ENCODE measurements at places on chromosomes 4 and X.

DNA sequence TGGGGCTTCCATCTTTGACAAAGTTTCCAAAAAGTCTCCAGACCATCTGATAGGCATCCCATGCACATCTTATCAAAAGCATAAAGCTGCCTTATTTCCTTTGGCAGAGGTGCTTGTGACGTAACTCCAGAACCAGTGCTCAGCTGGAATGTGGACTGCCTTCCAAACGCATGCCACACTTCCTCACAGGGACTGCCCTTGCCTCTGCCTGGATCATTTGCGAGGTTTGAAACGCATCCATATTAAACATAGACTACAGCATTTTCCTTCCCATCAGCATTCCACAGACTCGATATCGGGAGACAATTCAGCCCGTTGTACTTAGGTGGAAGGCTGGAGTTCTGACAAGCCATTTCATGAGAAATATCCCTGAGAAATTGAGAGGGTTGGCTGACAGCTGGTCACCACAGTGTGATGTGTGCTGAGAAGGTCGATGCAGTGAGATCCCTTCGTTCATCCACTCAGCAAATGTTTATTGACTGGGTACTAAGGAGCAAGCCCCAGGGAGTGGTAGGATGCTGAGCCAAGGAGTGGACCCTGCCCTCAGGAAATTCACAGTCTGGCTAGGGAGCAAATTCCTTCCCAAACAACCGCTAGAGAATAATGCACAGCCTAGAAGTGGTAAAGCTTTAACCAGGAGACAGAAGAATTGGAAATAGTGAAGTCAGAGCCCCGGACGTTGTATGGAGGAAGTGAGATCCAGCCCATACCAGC lies 376.0 kb downstream of the BCOR start:
- DNase-seq = peak; percentile 23

- DNase-seq = no peak
Observed at GRCh38 chrX:153897899-153898298, 6.6 kb upstream of the AVPR2 start.

DNA sequence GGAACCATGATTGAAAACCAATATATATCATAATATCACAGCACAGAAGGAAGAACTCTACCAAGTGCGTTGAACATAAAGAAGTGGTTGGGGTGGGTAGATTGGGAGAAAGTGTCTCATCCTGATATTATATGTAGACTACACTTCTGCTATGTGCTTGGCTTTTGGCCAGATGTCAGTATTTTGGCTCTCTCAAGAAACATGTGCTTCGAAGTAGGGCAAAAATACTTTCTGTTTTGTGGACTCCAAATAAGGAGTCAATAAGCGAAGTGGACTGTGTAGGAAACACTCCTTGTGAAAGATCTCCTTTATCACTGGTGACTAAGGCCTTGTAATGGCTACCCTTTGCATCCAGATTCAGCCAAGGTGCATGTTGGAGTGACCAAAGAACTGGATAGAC lies 7.8 kb upstream of the HPSE start:
- no peak for DNase-seq

DNA sequence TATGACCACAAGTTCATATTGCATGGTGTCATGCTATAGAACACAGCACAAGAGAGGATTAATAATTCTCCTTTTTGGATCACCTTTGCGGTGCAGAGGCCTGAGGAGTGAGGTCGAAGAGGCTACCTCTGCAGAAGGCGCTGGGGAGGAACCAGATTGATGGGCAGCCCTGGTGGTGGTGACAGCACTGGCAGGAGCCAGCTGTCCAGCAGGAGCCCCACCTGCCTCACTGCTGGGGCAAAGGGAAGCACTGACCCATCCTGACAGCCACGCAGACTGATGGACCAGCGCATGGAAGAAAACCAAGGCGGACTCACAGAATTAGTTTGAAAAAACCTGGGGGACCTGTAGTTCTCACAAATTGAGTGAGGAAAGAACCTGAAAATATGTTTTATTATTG lies 50.9 kb downstream of the COX18 start:
- DNase-seq = no peak

- no peak for DNase-seq
Observed at GRCh38 chr4:96448315-96448872, 608.5 kb downstream of the PDHA2 start.

DNA sequence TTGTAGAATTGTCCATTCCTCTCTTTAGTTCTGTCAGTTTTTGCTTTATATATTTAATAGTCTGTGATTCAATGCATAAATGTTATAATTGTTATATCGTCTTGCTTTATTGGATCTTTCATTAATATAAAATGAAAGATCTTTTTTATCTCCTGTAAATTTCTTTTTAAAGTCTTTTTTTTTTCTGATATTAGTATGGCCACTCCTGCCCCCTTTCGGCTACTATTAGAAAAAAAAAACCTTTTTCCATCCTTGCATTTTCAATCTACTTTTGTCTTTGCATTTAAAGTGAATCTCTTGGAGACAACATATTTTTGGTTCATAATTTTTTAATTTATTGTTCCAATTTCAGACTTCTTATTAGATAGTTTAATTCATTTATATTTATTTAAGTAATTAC lies 677.4 kb upstream of the NDST4 start:
- no peak for DNase-seq

GRCh38 chr4:18961266-18961665 lies 939.7 kb upstream of the LCORL start:
- DNase-seq = no peak

- no peak for DNase-seq
Observed at GRCh38 chr4:94680176-94680862, 77.4 kb upstream of the BMPR1B start.

DNA sequence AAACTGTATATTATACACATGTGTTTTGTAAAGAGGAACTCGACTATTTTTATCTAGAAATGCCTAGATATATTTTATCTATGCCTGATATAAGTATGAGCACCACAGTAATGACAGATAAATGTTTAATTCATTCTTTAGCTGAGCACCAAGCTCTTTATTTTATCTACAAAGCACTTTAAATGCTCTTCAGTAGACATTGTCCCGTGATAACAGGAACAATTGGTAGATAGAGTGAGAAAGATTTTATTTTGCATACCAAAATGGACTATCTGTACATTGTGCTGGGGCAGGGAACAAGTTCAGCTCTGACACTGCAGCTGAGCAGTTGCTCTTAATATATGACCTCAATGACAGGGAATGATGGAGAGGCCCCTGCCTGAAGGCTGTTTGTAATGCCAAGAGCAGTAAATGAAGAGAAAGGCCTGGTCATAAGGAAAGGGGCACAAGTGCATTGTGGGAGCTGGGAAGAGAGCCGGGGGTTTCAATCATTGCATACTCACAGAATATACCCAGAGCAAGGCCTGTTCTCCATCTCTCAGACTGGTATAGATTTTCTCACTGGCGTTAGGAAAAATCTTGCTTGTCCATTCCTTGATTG lies 57.3 kb downstream of the SEPTIN11 start:
- DNase-seq = peak; percentile 17

DNA sequence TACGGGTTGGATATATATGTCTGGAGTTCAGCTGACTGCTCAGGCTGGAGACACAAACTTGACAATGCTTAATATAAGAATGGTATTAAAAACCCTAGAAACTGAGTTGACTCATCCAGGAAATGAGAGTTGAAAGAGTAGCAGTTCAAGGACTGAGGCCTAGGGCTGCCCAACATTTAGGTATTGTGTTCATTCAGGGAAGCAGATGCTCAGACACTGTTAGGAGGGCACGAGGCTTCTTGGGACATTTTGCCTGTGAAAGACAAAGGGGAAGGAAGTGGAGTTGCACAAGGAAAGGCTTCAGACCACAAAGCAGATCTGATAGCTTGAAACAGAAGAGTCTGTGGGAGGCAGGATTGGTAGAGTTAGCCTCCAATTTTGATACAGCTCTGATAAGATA lies 52.0 kb upstream of the HS3ST1 start:
- peak; percentile 53 for DNase-seq

DNA sequence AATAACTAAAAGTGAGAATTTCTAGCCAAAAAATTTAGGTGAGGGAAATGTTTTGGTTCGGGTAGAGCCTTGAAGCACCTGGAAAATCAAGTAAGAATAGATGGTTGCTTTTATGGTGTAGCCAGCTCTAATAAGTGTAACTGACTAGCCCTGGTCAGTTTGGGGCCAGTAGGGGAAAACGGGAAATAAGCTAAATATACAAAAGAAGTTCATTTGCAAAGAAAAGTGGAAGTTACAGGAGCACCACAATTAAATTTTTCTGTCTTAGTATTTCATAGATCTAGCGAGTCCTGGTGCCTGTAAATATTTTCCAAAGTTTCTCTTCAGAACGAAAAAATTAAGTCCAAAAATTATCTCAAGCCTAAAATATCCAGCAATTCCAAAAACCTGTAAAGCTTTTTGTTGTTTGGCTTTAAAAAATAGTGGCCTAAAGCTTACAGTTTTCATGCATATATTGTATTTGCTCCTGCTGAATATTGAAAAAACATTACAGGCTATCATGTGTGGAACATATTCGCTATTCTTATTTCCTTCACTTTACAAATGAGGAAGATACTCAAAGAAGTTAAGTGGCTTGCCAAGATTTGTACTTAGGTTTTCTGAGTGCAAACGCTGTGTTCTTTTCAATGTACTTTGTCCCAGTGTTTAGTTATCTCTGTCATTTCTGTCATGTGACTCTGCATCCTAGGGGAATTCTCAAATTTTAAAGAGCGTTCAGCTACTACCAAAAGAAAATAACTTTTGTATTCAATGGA lies 7.3 kb upstream of the PTPN13 start:
- DNase-seq = no peak

DNA sequence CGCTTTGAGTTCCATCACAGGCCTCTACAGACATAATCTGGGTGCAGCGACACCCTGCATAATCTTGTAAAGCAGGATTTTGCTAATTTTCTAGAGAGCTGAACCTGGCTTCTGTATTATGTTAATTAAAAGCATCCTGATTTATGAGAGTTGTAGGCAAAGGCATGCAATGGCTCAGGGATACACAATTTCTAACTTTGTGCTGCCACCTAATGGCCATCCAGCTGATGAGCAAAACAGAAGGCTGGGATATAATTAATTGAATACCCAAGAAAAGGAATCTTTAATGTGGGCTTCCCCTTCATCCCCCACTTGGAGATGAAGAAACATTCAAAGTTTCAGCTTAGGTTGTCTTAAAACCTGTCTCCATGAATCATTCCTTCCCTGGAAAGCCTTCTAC lies 78.1 kb downstream of the BMP15 start:
- DNase-seq = peak; percentile 58

- DNase-seq = peak; percentile 9
Observed at GRCh38 chrX:108735679-108736508, 469 bp downstream of the IRS4 start.

GRCh38 chrX:9414416-9414815 lies 50.4 kb upstream of the TBL1X start:
- DNase-seq = no peak

DNA sequence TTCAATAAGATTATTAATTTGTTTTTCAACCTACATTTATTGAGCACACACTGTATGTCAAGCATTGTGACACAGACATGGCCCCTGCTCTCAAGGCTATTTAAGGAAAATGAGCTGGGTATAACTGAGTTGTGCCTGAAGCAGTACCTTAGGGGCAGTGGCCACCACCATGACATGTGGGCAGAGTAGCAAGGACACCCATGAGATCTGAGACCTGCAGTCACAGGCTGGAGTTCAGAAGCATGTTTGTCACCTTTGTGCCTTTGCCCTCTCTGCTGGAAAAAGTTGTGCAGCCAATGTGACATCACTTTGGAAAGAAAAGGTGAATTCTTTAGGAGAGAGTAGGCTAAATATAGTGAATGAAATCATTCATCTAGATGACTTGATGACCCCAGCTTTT lies 501.3 kb downstream of the BCOR start:
- no peak for DNase-seq

- DNase-seq = no peak
Observed at GRCh38 chr4:144223149-144223548, 82.6 kb upstream of the GYPA start.

- DNase-seq = peak; percentile 2
Observed at GRCh38 chr4:30948653-30949052, 228.5 kb downstream of the PCDH7 start.

DNA sequence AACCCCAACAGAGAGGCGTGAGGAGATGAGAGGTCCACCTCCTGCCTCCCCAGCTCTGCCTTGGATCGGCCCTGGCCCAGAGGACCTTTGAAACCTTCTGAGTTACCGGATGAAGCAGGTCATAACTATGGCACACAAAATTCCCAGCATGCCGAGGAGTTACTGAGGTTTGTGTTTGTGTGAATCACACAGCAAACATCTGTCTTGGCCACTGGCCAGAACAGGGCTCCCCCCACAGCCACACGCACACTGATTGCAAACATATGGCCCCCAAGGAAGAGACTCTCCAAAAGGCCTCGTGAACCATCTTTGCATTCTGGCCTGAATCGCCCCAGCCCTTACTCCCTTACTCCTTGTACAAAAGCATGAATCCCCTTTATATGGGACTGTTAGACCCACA lies 18.9 kb downstream of the RPS4X start:
- DNase-seq = peak; percentile 81

GRCh38 chr4:111283066-111283677 lies 660.3 kb upstream of the PITX2 start:
- DNase-seq = peak; percentile 55

- peak; percentile 66 for DNase-seq
Observed at GRCh38 chrX:17078031-17078720, 131.7 kb downstream of the REPS2 start.

DNA sequence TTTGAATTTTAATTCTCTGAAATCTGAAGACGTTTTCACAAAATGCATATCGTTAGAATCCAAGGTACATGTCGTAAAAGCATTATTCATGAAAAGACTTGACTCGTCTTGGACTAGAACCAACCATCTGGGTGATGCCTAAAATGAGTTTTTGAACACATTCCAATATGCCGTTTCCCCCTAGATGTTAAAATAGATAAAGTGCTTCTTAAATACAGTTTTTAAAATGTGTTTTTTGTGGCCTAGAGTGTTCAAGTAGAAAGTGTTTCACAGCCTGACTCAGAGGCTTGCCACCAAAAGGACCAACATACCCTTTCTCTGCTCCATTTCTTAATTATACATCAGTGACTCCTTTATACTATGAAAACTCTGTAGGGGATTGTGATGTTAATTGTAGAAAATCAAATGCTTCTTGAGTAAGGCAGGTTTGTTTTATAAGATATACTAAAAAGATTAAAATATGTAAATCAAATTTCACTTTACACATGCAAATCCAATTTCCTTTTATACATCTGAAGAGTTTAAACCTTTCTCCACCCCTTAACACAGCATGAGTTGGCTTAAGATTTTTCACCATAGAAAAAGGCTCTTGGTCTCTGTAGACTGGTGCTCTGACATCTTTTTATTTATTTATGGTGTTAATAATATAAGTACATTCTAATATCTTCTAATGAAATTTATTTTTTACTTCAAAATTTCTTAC lies 48.4 kb downstream of the PRKG2 start:
- no peak for DNase-seq

- no peak for DNase-seq
Observed at GRCh38 chrX:153184787-153185186, 5.7 kb downstream of the MAGEA1 start.
